Activated CD4-positive, alpha-beta T cell treated with anti-CD3 and anti-CD28 coated beads, Interleukin-2, amount 10 ng/mL, durations not matched to agents 24 days and 14 days (primary cell): ENCODE measurements at places on chromosomes 2 and 18.

- DNase-seq = no peak
Measured at GRCh38 chr2:153197402-153198386, 280.9 kb downstream of the RPRM start.

DNA sequence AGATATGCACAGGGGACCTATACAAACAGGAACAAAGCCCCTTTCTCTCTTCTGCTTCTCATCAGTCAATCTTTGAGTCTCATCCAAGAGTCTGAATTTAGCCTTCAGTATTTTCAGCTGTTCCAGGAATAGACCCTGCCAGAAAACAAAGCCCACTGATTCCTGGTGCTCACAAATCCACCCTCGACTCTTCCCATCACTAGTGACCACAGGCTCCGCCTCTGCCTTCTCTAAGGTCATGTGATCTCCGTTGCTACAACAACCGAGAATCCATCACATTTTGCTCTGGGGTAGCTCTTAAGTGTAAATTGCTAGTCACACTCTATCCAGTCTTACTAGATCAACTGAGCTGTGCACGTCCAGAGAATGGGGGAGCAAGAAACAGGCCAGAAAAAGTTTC lies 46.4 kb upstream of the SPTBN1 start:
- DNase-seq = no peak

DNA sequence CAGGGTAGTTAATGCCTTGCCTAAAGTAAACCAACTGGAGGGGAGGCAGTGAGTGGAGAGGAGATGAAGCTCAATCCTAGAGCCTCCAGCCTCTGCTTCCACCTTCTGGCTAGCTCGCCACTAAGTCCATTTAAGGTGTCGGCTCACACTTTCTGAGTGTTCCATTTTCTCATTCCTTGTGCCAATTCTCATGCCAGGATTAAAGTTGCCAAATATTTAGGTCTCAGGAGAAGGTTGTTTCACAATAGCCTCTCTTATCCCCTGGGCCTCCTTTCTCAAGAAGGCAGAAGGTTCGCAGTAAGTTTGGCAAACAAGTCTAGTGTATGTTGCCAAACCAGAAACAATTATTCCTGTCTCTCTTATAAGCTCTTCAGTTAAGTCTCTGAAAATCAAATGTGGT lies 57.2 kb downstream of the TACR1 start:
- DNase-seq = no peak

GRCh38 chr2:233241803-233242202 lies 9.7 kb upstream of the ATG16L1 start:
- DNase-seq = no peak

GRCh38 chr2:11314487-11314886 lies 29.9 kb downstream of the ROCK2 start:
- DNase-seq = no peak

DNA sequence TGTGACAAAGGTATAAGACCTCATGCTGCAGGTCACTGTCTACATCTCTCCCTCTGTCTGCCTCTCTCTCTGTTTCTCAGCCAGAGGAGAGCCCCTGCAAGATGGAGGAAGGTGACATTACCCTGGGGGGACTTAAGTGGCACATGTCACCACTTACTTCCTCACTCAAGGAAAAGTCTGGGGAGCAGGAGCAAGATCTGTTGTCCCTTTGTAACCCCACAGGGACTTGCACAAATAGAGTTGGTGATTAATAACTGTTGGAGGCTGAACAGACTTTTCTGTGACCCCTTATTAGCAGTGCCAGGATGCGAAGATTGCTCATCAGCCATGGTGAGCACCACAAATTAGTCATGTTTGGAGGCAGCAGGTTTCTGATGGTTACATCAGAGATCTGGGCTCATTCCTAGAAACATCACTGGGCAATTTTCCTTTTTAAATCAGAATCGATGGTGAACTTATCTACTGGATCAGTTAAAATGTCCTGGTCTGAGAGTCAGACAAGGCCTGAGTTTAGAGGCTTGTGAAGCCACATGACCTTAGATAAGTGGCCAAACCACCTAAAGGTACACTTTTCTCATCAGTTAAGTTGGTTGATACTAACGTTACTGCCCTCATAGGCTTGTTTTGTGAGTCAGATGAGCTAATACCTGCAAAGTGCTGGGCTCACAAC lies 81.2 kb upstream of the LTBP1 start:
- no peak for DNase-seq
